Mesenchymal stem cell (in vitro differentiated cells and primary cell): ENCODE measurements at places on chromosomes 3 and 15.

- peaks cover 33% of the 10 kb centered on the region for H3K27me3 ChIP-seq
- H3K36me3 ChIP-seq: no peaks in the 10 kb centered on the region
- H3K4me3 ChIP-seq: no peak overlapping the region
- DNase-seq: peak; percentile 74
- H3K27ac ChIP-seq: no peak overlapping the region
These were observed 183.9 kb downstream of the FAM43A start for GRCh38 chr3:194869482-194870169.

DNA sequence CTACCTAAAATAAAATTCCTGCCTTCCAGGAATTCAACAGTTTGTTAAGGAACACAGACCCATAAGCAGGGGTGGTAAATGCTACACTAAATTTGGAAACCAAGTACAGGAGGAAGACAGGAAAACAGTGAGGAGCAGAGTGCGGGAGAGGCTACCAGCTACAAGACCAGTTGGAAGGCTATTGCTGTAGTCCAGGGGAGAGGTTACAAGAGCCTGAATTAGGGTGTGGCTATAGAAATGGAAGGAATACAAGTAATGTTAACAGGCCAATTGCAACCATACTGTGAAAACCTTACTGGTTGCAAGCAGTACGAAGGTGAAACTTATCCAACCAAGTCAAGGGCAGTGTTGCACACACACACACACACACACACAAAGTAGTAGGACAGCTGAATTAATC is 880 bp upstream of the ARMC8 start:
- H3K27ac ChIP-seq: no peak overlapping the region
- H3K36me3 ChIP-seq: no peaks in the 10 kb centered on the region
- DNase-seq: no peak
- H3K4me3 ChIP-seq: no peak overlapping the region
- H3K4me1 ChIP-seq: no peaks in the 10 kb centered on the region
- no peaks in the 10 kb centered on the region for H3K27me3 ChIP-seq

DNA sequence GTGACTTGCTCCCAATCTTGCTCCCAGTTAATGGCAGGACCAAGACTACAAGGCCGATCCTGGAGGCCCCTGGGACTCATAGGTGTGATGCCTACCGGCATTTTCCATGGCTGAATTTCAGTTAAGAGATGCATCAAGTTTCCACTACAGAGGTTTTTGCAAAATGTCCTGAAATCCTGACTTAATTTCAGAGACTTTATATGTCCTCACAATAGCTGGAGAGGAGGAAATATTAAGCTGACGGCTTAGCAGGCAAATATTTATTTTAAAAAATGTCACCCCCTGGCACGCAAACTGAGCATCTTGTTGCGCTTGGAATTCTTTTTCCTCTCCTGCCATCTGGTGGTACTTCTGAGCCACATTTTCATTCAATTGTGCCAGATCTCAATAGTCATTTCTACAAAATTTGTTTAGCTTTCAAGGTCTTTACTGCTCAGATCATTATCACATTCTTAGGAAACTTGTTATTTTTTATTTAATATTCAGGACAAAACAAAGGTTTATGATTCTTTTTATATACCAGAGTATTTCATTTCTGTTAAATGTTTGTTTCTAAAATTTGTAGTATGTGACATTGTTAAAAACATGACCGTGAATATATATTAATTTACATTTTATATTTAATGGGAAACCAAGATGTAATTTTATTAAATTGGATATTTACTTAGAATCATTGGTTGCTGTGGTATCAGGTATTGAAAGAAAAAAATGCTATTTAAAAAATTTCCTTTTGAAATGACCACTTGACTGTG is 189.2 kb upstream of the THRB start:
- no peaks in the 10 kb centered on the region for H3K36me3 ChIP-seq
- H3K27me3 ChIP-seq: peaks cover under 1% of the 10 kb centered on the region
- DNase-seq: peak; percentile 83
- peaks cover 11% of the 10 kb centered on the region for H3K4me1 ChIP-seq
- no peak overlapping the region for H3K4me3 ChIP-seq

- peaks cover 24% of the 10 kb centered on the region for H3K27me3 ChIP-seq
- H3K27ac ChIP-seq: no peak overlapping the region
- no peak for DNase-seq
- H3K36me3 ChIP-seq: no peaks in the 10 kb centered on the region
- H3K4me1 ChIP-seq: no peaks in the 10 kb centered on the region
These were observed 748.7 kb upstream of the GOLIM4 start for GRCh38 chr3:168844472-168844871.

GRCh38 chr3:18249126-18249525 is 176.0 kb downstream of the SATB1 start:
- H3K27me3 ChIP-seq: no peaks in the 10 kb centered on the region
- no peaks in the 10 kb centered on the region for H3K4me1 ChIP-seq
- H3K4me3 ChIP-seq: no peak overlapping the region
- no peaks in the 10 kb centered on the region for H3K36me3 ChIP-seq

DNA sequence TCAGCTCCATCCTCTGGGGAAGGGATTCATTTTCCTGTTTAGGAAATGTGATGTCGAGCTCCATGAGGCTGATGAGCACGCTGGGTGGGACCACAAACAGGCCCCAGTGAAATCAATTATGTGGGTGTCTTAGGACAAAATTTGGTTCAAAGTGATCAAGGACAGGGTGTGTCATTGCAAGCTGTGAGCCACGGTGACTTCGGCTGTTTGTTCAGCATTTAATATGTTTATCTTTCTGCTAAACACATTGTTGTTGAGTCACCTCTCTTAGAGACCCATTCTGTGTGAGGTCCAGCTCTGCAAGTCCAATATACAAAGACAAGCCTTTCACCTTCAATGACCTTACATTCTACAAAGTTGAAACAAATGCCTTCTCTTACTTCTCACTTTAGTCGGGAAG is 41.3 kb downstream of the SSR3 start:
- H3K4me3 ChIP-seq: no peak overlapping the region
- H3K4me1 ChIP-seq: no peaks in the 10 kb centered on the region
- no peaks in the 10 kb centered on the region for H3K36me3 ChIP-seq
- H3K27ac ChIP-seq: no peak overlapping the region
- peak; percentile 50 for DNase-seq

DNA sequence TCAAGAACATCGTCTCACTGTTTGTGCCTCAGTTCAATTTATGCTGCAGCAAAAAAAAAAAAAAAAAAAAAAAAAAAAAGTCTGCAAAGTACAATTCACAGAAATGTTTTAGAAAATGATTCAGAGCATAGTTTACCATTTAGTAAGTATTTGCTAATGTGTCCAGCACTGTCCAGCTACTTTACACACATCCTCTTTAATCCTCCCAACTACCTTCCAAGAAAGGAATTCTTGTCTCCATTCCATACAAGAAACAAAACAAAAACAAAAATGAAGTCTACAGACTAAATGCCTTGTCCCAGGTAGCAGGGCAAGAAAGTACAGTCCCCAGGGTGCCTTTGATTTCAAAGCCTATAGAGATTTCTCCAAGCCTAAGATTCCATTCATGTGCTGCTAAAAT is 38.9 kb upstream of the SNTN start:
- no peaks in the 10 kb centered on the region for H3K36me3 ChIP-seq
- DNase-seq: no peak
- no peaks in the 10 kb centered on the region for H3K4me1 ChIP-seq
- no peak overlapping the region for H3K27ac ChIP-seq
- no peak overlapping the region for H3K4me3 ChIP-seq
- H3K27me3 ChIP-seq: no peaks in the 10 kb centered on the region

- no peaks in the 10 kb centered on the region for H3K27me3 ChIP-seq
- DNase-seq: no peak
- no peaks in the 10 kb centered on the region for H3K36me3 ChIP-seq
- no peak overlapping the region for H3K4me3 ChIP-seq
- H3K4me1 ChIP-seq: no peaks in the 10 kb centered on the region
These were observed 71.0 kb upstream of the ARHGEF26 start for GRCh38 chr3:154050216-154050615.

- peaks cover 75% of the 10 kb centered on the region for H3K36me3 ChIP-seq
- no peaks in the 10 kb centered on the region for H3K27me3 ChIP-seq
- DNase-seq: peak; percentile 73
- peaks cover 6% of the 10 kb centered on the region for H3K4me1 ChIP-seq
- no peak overlapping the region for H3K27ac ChIP-seq
These were observed 46.7 kb downstream of the DZIP1L start for GRCh38 chr3:138068579-138069174.

GRCh38 chr3:32707026-32707370 is 22.0 kb downstream of the CNOT10 start:
- no peak overlapping the region for H3K27ac ChIP-seq
- H3K36me3 ChIP-seq: peaks cover 4% of the 10 kb centered on the region
- no peak for DNase-seq
- H3K27me3 ChIP-seq: no peaks in the 10 kb centered on the region
- no peak overlapping the region for H3K4me3 ChIP-seq
- H3K4me1 ChIP-seq: no peaks in the 10 kb centered on the region

GRCh38 chr3:94433811-94434210 is 370.9 kb downstream of the NSUN3 start:
- no peak overlapping the region for H3K4me3 ChIP-seq
- no peak overlapping the region for H3K27ac ChIP-seq
- no peaks in the 10 kb centered on the region for H3K27me3 ChIP-seq
- peak; percentile 63 for DNase-seq

- DNase-seq: peak; percentile 81
- no peaks in the 10 kb centered on the region for H3K27me3 ChIP-seq
- no peaks in the 10 kb centered on the region for H3K4me1 ChIP-seq
- H3K4me3 ChIP-seq: no peak overlapping the region
- no peak overlapping the region for H3K27ac ChIP-seq
These were observed 31.9 kb upstream of the TSC22D2 start for GRCh38 chr3:150376001-150376848.

- H3K36me3 ChIP-seq: no peaks in the 10 kb centered on the region
- peaks cover 19% of the 10 kb centered on the region for H3K4me1 ChIP-seq
- H3K27ac ChIP-seq: no peak overlapping the region
- no peak for DNase-seq
- H3K27me3 ChIP-seq: peaks cover 38% of the 10 kb centered on the region
These were observed 219.7 kb upstream of the LINGO1 start for GRCh38 chr15:77852241-77853007.

DNA sequence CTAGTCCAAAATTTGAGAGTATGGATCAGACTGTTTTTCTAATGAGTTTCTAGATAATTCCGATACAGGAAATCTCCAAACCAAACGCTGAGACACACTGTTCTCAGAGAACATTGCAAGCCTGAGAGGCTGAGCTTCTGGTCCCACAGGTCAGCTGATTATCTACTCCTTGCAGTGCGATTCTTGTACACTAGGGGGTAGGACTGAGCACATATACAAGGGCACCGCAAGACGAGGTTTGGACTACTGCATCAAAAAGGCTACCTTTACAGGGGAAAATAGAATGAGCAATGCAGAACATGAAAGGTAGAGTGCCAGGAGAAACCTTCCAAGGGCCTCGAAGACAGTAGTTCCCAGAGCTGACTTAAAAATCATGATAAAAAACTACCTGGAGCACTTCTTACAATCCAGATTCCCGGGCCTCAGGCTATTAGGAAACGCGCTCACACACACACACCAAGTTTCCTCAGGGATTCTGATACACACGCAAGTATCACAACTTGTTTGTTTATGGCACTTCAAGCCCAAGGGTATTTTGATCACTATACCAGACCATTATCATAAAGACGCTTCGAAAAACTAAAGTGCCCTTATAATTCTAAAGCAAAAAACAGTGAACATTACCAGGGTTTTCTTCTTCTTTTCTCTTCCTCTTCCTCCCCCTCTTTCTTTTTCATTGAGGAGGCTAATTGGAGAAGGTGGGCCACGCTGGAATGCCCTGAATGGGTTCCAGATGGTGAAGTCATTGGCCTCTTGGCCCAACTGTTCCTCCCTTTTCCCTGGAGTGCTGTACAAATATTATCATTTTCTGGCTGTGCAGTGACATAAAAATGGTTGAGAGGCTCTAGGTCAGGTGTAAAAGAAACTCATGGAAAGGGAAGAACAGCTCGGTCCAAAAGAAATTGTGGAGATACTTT is 61.8 kb downstream of the SLC12A8 start:
- H3K27me3 ChIP-seq: no peaks in the 10 kb centered on the region
- peak overlapping the region; percentile 15 for H3K4me3 ChIP-seq
- DNase-seq: no peak
- H3K4me1 ChIP-seq: peaks cover 23% of the 10 kb centered on the region
- H3K36me3 ChIP-seq: no peaks in the 10 kb centered on the region

GRCh38 chr3:20490996-20491395 is 305.0 kb upstream of the SGO1 start:
- H3K36me3 ChIP-seq: no peaks in the 10 kb centered on the region
- H3K4me1 ChIP-seq: no peaks in the 10 kb centered on the region
- H3K27me3 ChIP-seq: no peaks in the 10 kb centered on the region
- DNase-seq: no peak

DNA sequence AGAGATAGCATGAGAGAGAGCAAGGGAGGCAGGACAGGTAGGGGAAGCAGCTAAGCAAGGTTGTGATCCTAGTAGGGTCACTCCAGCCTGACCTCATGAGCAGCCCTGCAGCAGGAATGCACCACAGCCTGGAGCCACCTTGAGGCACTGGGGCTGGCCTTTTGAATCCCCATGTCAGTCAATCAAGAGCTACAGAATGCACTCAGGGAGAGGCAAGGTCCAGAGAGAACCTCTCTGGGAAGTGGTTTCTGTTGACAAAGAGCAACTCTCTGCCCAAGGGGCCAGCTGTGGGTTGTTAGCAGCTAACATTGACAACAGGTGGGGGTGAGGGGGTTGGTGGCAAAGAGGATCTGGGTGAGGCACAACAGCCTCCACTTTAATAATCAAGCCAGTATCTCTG is 54.6 kb downstream of the TRANK1 start:
- DNase-seq: no peak
- no peak overlapping the region for H3K27ac ChIP-seq
- no peak overlapping the region for H3K4me3 ChIP-seq
- H3K4me1 ChIP-seq: no peaks in the 10 kb centered on the region

DNA sequence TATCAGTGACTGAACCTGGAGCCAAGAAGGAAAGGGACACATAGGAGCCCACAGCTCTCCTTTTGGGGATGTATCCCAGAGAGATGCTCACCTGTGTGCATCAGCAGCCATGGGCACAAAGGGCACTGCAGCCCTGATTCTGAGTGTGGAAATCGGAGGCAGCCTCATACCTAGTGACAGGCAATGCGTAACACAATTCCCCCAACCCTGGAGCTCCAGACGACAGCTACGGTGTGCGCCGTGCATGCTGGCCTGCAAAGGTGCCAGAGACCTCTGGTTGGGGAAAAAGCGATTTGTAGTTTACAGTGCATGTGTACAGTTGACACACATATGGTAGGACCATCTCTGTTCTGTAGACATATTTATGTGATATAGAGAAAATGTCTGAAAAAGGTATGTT is 59.0 kb upstream of the PLXNA1 start:
- H3K4me3 ChIP-seq: no peak overlapping the region
- no peaks in the 10 kb centered on the region for H3K27me3 ChIP-seq
- DNase-seq: no peak
- peaks cover 27% of the 10 kb centered on the region for H3K4me1 ChIP-seq

DNA sequence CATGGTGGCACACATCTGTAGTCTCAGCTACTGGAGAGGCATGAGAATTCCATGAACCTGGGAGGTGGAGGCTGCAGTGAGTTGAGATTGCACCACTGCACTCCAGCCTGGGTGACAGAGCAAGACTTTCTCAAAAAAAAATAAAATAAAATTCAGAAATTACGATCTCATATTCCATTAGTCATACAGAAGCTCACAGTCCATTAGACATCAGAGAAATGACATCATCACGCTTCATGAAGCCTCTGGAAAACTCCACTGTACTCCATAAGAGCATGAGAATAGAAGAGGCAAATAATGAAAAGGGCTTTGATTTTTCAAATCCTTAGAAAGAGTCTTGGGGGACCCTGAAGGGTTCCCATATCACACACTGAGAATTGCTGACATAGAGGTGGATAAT is 145.0 kb upstream of the MITF start:
- H3K27me3 ChIP-seq: no peaks in the 10 kb centered on the region
- H3K36me3 ChIP-seq: no peaks in the 10 kb centered on the region
- no peaks in the 10 kb centered on the region for H3K4me1 ChIP-seq
- no peak for DNase-seq
- H3K4me3 ChIP-seq: no peak overlapping the region
